ENCODE measurements at places on chromosomes 5 and 9.
A peak's percentile ranks its signal among the peaks of the same experiment; 100 is the strongest.

GRCh38 chr9:14372437-14373335 is 58.7 kb upstream of the NFIB start:
- no peak for DNase-seq

DNA sequence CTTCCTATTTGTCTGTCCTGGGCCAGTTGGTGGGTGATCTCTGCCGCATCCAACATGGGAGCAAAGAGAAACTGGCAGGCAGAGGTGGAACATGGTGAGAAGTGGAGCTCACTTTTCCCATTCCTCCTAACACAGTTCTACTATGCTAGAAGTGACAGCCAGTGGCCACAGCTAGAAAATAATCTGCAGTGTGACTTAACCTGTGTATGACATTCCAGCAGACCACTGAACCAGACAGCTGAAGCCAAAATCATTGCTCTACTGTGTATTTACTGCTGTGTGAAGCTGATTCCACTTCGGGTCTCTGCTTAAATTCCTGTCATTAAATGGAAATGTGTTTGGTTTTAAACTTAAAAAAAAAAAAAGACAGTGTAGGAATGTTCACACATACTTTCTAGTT is 523.0 kb downstream of the MTRR start:
- no peak for DNase-seq

- DNase-seq = no peak
Observed at GRCh38 chr9:111527347-111527746, 2.4 kb downstream of the ZNF483 start.

DNA sequence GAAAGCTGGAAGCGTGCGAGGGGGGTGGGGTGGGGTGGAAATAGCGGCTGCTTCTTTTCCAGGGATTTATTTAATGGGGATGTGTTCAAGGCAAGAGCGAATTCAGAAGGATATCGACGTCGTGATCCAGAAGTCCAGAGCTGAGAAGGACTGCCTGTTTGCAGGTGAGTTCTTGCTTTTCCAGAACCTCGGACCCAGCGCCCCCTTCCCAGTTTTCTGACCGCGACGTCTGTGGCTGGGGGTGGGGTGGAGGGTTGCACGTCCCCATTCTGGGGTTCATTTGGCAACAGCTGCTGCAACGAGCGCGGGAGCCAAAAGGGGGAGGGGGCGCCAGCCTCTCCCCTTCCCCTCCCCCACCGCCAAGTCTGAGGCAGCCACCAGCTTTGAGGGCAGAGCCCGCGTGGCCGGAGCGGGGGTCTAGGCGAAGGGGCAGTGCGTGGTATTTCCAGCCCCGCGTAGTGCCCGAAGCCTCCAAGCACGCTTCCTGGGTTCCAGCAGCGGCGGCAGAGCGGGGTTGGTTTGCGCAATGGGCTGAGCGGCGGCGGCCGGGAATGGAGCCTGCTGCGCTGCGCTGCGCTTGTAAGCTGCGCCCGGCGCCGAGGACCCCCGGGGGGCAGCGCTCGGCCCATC is 701 bp downstream of the PARP8 start:
- DNase-seq = peak; percentile 43

Measured in activated T-helper 1 cell treated with Interleukin-2 at 50 U/mL for 16 hours (primary cell).